ENCODE measurements at places on chromosomes 2 and 18.

DNA sequence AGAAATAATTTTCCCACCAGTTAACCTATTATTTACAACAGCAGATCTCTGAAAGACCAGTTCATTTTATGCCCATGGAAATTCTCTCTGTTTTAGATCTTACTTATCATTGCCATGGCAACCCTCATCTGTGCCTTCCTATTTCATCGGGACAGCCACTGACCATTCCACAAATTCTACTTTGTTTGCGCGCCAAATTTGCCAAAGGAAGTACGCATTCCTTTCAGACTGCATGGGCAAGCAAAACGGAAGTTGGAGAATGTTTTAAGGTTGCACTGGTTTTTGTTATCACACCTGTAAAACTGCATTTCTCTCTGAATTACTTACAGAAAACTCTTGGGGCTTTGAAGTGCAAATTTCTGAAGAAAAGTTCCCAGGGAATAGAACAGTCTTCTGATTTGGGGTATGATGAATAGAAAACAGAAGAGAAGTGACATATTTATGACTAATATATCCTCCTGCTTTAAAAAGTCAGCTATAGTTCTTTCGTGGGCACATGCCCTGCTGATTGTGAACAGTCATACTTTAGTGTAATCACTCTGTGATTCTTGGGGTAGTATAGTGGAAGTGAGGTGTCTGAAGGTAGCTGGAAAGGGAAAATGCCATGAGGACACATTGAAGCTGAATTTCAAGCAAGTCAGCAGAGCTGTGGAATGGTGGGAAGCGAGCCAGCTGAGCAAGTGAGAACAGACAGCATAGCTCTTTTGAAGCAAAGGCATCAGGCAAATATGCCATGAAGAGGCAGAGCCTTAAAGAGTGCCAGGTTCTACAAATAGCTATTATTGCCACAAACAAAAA is 20.9 kb downstream of the NETO1 start:
- no peak for DNase-seq

DNA sequence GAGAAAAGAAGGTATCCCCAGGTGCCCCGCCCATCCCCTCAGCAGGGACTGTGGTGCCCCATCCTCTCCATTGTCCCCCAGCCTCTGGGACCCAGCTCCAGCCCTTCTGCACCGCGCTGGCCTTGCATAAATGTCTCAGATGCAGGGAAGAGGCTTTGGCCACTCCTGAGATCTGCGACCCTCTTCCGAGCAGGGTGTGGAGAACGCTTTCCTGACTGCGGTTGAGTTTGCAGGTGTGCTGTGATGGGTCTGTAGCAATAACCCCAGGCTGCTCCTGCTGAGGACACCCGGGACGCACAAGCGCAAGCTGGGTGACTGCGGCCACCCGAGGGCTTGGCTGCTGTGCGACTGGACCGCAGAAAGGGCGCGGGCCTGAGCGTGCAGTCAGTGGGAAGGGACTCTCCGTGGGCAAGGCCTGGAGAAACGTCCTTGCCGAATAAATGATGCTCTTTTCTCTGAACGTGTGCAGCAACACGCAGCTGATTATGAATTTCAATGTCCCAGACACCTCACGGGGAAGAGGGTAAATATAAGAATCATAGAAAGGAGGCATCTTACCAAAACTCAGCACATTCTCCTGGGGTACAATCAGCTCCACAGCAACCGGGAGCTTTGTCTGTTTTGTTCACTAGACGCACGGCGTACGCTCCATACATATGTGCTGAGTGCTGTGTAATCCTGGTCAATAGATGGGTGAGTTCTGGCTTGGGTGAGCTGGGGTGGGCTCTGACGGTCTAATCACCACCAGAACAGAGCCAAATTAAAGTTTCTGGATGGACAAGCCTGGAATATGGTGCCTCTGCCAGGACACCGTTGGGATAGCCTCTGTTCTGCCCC is 67.5 kb upstream of the ZNF516 start:
- no peak for DNase-seq

DNA sequence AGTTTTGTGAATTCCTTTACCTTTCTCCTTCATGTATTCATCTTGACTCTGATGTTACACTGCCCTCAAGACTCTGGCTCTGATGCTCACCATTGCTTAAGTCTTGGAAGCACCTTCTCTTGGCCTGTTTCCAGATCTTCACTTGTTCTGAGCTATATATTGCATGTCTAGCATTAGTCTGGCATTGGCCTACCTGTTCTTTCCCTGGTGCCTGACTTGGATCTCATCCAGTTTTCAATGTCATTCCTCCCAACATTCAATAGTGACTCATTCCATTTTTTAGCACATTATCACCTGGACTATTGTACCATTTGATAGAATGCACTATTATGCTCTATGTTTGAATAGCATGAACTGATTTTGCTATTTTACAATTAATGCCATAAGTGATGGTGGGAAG is 127.3 kb upstream of the NYAP2 start:
- DNase-seq, result no peak

DNA sequence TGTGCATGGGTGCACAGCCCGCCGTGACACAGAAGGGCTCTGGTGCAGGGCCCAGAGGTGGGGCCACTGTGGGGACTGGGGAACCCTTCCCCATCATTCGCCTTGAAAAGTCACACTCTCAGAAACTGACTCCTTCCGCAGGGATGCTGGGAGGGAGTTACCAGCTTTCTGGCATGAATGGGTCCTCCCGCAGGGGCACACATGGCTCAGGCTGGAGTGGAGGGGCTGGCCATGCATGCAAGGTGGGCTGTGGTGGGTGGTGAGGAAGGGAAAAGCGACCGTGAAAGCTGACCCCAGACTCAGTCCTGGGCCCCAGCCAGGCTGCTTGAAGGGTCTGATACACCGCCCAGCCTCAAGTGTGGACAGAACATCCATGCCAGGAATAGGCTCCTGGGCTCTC is 201.1 kb downstream of the TNS1 start:
- DNase-seq, result no peak

GRCh38 chr2:161373942-161374341 is 42.2 kb upstream of the TBR1 start:
- no peak for DNase-seq

DNA sequence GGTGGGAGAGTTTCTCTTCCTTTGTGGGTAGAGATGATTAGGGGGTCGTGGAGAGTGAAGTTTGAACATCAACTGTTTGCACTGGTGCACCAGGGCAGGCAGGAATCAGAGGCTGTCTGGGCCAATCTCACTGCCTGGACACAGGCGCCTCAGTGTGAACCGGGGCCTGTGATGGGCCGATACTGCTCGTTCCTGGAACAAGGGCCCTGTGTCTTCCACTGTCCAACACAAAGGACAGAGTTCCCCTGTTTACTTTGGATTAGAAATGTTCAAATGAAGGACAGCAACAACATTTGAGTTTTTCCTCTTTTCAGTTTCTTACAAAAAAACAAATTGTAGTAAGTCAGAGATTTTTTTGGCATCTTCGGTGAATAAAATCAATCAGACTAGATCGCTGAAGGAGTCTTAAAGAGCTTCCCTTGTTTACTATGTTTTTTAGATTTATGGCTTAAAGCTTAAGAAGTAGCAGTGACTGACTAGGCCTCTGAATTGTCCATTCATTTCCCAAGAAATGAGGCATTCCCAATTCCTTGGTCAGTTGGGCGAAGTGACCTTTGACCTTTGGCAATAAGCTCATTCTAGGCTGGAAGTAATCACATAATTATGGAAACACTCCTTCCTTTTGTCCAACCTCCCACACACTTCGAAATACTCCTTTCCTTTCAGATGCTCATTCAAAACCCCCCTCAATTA is 11.6 kb upstream of the TGFA start:
- no peak for DNase-seq

DNA sequence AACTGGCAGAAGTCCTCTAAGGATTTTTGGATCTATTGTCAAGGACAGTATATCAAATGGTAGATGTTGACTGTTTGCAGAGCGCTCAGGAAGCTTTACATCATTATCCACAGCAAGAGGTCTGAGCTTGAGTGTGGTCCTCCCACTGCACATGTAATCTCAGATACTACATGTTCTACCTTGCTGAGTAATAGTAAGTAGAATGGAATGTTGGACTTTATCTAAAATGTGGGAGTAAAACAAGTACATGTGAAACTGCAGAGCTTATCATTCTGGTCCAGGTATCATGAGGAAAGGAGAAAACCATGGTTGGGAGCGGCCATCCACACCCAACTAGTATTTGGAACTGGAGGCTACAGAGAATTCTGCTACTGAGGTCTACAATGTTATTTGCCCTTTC is 19.3 kb upstream of the CD28 start:
- DNase-seq, result no peak

DNA sequence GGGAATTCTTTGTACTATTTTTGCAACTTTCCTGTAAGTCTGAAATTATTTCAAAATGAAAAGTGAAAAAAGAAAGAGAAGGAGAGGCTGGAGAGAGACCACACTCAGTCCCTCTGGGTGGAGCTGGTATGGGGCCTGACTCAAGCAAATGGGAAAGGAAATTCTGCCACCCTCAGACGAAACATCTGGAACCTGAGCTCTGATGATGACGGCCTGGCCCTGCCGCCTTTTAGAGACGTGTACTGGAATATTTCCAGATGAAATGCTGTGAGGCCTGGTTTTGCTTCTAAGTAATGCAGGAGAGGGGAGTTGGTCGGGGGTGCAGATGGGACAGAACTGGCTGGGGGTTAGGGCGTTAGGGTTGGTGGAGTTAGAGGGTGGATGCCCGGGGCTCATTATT is 57.4 kb upstream of the GLI2 start:
- no peak for DNase-seq

DNA sequence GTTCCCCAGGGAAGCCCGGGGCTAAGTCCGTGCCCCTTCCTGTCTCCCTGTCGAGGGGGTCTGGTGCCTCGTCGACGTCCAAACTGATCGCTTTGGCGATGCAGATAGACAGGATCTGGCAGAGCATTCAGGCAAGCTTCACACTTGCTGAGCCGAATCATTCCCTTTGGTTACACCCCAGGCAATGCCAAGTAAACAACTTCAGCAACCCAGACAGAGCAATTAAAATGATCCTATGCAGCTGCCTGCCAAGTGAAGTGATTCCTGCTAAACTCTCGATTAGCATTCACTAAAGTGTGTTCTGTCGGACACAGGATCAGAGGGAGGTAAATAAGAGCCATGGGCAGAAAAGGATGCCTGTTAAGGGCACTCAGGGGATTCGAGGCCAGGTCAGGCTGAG is 108.2 kb upstream of the RAB12 start:
- DNase-seq, result no peak

GRCh38 chr2:235754357-235755207 is 260.7 kb downstream of the AGAP1 start:
- no peak for DNase-seq

DNA sequence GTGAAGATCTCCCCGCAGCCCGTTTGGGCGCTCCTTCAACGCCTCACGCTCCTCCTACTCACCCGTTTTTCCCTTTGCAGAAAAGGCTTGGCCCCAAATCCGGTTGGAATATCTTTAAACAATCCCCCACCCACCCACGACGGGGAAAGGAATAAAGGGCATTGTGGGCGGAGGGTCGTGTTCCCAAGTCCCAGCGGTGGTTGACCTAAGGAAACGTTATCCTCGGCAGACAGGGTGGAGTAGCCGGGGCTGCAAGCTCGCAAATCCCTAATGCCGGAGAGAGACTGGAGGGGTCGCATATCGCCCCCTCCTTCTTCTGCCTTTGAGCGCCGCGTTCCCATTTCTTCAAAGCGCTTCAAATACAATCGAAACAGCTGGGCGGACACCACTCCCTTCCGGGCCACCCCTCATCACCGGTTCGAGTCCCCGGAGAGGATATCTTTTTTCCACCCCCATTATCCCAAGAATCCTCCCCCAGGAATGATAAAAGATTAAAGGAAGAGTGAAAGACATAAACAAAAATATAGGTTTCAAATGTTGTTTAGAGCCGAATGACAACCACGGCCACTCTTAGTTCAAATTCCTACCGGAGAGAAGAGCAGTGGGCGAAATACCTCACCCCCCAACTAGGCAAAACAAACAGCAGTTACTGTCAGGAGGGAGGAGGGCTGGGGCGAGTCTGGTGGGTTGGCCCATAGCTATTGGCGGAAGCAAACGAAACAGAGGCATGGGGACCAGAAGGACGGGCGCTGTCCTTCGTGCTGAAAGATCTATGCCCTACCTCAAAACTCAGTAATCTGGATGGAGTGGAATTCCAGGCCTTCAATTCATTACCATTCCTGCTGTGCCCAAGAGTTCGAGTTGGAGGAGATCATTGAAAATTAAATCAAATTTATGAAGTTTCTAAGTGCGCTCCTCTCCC is 2.8 kb upstream of the GAD1 start:
- DNase-seq, result no peak

GRCh38 chr2:12073217-12073852 is 326.9 kb downstream of the LPIN1 start:
- DNase-seq, result no peak

DNA sequence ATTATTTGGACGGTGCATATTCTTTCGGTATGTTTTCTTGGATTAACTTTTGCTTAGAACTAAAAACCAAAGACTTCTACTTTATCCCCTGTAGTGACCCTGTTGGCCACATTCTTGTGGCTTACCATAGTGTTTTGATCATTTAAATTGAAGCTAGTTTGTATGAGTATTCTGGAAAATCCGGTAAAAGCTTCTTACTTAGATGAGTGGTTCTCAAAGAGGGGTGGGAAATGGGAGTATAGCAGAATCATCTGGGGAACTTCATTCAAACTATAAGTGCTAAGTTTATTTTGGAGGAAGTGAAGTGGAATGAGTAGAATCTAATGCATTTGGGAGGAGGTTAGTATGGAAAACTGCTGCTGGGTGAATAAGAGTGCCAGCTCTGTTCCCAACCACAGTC is 3.8 kb downstream of the PPP1CB start:
- DNase-seq, result no peak

DNA sequence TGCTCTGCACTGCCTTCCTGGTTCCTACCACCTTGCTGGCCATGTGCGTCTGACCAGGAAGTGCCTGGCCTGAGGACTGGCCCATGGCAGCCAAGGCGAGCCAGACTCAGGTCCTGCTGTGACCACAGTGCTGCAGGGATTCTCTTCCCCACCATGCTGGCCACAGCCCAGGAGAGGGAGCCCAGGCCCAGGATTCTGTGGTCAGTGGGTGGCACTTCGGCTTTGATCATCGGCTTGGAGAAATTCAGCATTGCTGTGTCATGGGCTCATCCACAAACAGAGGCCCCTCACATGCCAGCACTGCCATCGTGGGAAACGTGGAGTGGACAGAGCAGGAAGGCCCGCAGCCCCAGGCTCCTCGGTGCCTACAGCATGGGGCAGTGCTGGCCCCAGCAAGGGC is 211.6 kb downstream of the SEPTIN10 start:
- DNase-seq, result no peak

- no peak for DNase-seq
These were observed 108.1 kb downstream of the MARCO start for GRCh38 chr2:119049968-119050704.

DNA sequence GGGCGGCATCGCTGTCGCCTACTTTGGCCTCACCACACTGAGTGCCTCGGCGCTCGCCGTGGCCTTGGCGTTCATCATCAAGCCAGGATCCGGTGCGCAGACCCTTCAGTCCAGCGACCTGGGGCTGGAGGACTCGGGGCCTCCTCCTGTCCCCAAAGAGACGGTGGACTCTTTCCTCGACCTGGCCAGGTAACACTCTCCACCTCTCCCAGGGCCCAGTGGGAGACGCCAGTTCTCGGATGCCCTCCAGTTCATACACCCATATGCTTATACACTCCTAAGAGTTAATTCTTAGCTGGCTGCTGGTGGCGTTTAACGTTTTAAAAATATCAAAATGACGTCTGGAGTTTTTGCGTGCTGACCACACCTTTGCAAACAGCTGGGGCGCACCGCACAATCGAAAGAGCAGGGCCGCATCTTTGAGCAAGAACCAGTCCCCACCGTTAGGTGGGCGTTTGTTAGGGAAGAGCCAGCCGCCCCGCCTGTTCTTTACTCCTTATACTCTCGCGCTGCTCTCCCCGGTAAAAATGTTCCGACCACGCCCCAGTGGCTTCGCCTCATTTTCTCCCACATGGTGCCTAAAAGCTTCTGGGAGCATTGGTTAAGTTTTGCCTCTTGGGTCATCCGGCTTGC is 899 bp downstream of the SLC1A4 start:
- DNase-seq, result no peak
